ENCODE measurements at places on chromosomes 16 and 17.

DNA sequence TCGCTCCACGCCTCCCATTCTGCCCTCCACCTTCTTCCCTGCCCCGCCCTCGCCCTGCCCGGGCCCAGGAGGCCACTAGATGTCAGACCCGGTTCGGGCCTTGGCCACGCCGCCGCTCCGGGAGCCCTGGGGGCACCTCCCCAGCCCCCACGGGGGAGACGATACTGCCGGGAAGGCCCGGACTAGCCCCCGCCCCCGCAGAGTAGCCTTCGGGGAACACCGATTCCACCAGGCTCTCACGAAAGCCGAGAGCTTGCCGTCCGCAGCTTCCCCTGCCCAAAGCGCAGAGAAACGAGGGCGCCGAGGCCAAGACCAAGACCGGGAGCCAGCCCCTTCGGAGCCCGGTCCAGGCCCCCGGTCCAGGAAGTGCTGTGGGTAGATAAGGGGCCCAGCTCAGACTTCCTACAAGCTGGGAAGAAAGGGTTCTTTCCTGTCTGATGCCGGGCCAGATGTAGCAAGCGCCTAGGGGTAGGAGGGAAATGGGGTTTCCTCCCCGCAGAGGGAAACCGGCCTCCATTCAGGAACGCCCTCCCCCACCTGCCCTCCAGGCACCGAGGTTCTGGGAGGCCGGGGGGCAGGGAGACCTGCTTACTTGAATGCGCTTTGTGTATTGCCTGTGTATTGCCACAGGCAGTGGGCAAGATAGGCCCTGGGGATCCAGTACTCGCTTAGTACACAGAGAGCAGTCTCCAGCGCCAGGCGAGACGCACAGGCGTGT lies 806 bp upstream of the CYB561 start:
- DNase-seq, result peak; percentile 18

DNA sequence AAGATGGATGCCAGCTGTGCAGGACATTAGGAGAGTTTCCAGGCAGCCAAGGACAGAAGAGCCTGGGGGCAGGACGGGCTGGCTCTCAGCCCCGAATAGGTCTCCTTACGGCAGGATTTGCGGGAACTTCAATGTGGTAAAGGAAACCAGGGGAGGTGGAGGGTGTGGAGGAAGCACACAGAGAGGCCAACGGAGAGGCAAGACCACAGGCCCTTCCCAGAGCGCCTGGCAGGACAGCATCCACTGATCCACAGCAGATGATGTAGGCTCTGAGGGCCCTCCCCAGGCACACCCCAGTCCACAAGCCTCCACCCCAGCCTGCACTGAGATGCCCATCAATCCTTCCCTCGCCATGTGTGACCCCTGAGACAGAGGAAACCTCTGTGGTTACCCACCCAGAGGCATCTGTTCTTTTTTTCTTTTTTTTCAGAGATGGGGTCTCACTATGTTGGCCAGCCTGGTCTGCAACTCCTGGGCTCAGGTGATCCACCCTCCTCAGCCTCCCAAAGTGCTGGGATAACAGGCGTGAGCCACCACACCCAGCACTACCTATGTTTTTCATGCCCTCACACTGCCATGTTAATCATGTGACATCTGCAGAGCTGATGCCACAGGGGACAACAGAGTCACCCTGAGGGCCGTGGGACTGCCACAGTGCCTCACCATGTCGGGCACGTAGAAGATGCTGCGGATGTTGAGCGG lies 19.3 kb downstream of the DNASE1 start:
- DNase-seq, result no peak

GRCh38 chr17:48994549-48995303 lies 2.5 kb upstream of the IGF2BP1 start:
- no peak for DNase-seq

DNA sequence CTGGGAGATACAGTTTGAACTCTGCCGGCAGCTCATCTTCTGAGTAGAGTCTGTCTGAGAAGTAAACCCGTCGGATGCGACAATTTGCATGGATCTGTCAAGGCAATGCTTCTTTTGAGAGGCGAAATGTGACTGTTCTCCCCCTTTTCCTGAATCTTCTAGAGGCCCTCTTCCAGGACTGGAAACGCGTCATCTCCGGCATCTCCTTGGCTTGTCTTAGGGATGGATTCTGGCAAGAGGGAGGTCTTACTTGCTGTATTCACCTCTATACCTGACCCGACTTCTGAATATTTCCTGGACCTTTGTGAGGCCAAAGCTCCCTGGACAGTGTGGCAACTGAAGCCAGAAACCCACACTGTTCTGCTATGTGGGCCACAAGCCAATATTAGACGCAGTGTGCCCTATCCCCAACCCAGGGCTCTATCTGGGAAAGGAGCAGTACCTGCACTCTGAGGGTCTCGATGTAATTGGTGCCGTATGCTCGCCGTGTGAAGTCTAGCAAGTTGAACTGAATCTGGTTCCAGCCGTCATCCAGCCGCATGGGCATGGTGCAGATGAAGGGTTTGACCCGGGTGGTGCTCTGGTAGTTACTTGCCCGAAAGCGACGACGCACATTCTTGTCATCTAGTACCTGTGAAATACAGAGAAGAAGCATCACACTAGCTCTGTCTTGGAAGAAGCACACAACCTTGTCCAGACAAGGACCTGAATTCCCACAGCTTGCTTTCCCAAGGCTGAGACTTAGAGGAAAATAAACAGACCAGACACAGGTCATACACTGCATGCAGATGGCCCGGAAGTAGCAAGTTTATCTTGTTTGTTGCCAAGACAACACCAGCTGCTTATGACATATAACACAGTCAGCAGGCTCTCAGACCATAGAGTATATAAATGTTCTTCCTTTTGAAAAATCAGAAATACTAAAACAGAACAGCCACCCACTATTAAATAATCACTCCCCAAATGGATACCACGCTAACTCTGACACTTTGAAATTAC lies 14.1 kb downstream of the CFAP20 start:
- no peak for DNase-seq

GRCh38 chr17:50225701-50226240 lies 24.3 kb upstream of the COL1A1 start:
- no peak for DNase-seq

- no peak for DNase-seq
Measured at GRCh38 chr16:68116256-68116867, 31.2 kb downstream of the NFATC3 start.

DNA sequence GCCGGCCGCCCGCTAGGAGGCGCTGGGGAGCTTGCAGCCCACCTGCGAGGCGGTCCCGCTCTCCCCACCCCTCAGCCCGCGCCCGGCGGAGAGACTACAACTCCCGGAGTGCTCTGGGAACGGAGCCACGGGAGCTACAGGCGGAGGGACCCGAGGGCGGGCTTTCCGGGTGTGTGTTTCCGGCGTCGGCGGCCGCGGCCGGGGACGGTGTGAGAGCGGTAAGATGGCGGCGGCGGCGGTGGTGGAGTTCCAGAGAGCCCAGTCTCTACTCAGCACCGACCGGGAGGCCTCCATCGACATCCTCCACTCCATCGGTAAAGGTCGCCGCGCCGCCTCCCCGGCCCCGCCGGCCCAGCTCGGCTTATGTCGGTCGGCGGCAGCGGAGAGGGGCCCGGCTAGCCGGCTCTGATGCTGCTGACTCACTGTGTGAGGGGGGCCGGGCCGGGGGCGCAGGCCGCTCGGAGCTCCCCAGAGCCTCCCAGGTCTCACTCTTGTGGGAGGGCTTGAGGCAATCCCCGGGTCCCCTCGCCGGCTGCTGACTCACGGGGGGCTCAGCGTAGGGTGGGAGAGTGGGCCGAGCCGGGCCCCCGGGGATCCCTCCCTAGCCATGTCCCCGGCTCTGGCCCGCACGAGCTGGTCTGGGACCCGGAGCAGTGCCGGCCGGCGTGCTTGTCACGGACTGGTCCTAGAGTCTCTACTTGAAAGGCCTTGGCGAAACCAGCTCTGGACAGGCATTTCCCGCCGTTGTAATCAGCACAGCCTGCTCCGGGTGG lies at the start of gene PSMD11:
Gene PSMD11 (plus strand): TSS at position 210 of the 773 bp plus-strand sequence. CDS start 14 bp downstream, at position 224.
- DNase-seq, result peak; percentile 85

GRCh38 chr17:42708588-42708987 lies 26.3 kb downstream of the CNTNAP1 start:
- DNase-seq, result no peak

DNA sequence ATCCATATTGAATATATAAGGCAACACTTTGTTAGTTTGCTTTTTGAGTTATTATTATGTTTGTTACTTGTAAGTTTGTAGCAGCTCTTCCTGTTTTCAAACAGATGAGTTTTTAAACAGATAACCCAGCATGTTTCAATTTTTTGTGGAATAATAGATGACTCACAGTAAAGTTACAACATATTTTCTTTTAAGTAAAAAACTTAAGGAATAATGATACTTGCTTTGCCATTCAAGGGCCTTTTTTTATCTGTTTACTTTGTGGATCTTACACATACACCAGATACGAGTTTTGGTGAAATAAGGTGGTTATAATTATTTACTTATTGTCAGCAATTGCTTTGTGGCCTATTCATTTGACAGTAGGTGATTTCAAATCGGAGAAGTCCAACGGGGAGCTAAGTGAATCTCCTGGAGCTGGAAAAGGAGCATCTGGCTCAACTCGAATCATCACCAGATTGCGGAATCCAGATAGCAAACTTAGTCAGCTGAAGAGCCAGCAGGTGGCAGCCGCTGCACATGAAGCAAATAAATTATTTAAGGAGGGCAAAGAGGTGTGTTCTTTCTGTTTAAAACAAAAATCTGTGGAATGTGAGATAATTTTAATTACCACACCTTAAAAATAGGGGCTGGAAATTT lies 66.3 kb downstream of the BPTF start:
- DNase-seq, result peak; percentile 34

DNA sequence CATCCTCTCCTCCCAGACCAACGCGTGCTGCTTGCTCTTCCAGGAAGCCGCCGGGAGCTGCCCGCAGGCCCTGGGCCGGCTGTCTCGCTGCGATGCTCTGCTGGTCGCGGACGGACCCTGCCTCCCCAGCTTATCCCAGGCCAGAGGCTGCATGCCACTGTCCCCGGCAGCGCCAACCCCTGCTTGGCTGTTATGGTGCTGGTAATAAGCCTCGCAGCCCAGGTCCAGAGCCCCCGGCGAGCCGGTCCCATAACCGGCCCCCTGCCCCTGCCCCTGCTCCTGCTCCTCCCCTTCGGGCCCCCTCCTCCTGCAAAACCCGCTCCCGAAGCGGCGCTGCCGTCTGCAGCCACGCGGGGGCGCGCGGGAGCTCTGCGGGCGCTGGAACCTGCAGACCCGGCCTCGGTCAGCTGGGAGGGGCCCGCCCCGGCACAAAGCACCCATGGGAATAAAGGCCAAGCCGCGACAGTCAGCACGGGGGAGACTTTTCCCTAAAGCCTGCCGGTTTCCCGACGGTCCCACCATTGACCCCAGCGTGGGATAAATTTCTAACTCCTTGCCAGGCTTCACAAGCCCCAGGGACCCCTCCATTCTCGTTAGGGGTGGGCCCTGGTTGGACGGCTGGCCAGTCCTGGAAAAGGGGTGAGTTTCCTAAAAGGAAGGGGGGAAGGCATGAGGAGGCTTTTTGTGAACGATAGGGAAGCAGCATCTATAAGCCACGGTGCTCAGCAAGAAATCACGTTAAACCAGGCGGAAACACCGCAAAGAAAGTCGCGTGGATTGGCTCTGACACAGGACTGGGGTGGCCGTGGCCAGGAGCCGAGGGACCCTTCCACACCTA lies 11.2 kb downstream of the ENPP7 start:
- peak; percentile 36 for DNase-seq

GRCh38 chr16:65521633-65522328 lies 399.9 kb upstream of the CDH11 start:
- DNase-seq, result no peak

GRCh38 chr17:38898812-38899348 lies 26.5 kb upstream of the LASP1NB start:
- no peak for DNase-seq

- no peak for DNase-seq
Measured at GRCh38 chr16:77868478-77868877, 80.1 kb downstream of the VAT1L start.

- DNase-seq, result no peak
Measured at GRCh38 chr16:27472091-27473020, 70.4 kb downstream of the IL21R start.

DNA sequence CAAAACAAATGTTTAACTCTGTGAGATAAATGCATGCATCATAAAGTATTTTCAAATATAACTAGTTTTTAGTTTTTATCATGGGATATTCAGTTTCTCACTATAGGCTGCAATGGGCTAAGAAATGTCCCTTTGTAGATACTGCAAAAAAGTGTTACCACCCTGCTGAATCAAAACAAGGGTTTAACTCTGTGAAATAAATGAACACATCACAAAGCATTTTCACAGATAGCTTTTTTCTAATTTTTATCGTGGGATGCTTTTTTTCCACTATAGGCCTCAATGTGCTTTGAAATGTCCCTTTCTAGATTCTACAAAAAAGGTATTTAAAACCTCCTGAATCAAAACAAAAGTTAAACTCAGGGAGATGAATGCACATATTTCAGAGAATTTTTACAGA lies 541.1 kb downstream of the KCNJ18 start:
- no peak for DNase-seq

GRCh38 chr17:73645050-73645871 lies 1.0 kb upstream of the SDK2 start:
- DNase-seq, result no peak

DNA sequence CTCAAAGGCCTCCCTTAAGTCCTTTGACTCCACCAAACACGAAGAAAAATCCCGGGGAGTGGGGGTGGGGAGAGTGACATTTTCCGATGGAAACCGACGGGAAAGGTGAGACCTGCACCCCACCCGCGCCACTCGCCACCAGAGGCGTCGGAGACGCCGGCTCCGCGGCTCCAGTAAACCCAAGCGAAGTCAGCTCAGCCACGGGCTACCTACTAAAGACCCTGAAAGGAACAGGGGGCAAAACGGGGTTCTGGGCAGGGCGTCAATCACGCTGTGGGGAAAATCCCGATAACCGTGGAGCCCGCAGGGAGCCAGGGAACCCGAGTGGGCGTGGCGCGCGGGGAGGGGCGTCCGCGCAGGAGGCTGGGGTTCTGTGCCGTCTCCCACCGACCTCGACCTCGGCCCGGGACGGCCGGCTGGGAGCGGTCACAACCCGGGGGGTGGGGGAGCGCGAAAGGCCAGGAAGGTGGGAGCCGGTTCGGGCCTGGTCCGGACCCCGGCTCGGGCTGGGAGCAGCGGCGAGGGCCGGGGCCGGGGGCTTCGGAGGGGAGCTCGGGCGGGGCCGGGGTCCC lies 565 bp downstream of the WDR45B start:
- no peak for DNase-seq

DNA sequence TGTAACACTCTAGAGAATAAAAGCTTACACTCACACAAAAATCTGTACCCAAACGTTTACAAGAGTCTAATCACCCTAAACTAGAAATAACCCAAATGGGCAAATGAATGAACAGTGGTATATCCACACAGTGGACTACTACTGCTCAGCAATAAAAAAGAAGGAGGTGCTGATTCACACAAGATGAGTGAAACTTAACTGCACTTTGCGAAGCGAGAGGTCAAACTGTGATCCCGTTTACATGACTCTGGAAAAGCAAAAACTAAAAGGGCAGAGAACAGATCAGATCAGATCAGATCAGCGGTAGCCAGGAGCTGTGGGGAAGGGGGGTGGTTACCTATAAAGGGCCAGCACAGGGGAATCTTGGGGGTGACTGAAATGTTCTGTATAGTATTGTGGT lies 113.4 kb downstream of the TRIM37 start:
- no peak for DNase-seq
